Activated T-cell treated with anti-CD3 and anti-CD28 coated beads, Interleukin-2, amount 50 U/mL, for 1 hour (primary cell): ENCODE measurements at places on chromosomes 2 and 18.

GRCh38 chr2:170680172-170680941 is 34.8 kb upstream of the SP5 start:
- no peak for DNase-seq

DNA sequence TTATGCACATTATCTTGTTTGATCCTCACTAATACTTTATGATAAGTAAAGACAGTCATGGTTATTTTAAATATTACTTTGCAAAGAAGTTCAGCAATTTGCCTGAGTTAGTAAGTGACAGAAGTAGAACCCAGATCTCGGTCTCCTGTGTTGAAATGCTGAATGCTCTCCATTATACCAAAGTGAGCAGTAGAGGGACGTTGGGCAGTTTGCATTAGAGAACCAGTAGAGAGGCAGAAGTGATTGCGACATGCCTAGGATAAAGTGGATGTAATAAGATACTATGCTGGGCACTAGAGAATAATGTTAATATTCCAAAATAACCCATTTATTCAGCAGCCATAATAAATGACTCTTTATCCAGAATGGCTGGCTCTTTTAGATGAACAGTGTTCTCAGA is 201.0 kb downstream of the PMAIP1 start:
- no peak for DNase-seq

- DNase-seq, result no peak
These were observed 212.3 kb downstream of the BCL2 start for GRCh38 chr18:63107171-63107845.

DNA sequence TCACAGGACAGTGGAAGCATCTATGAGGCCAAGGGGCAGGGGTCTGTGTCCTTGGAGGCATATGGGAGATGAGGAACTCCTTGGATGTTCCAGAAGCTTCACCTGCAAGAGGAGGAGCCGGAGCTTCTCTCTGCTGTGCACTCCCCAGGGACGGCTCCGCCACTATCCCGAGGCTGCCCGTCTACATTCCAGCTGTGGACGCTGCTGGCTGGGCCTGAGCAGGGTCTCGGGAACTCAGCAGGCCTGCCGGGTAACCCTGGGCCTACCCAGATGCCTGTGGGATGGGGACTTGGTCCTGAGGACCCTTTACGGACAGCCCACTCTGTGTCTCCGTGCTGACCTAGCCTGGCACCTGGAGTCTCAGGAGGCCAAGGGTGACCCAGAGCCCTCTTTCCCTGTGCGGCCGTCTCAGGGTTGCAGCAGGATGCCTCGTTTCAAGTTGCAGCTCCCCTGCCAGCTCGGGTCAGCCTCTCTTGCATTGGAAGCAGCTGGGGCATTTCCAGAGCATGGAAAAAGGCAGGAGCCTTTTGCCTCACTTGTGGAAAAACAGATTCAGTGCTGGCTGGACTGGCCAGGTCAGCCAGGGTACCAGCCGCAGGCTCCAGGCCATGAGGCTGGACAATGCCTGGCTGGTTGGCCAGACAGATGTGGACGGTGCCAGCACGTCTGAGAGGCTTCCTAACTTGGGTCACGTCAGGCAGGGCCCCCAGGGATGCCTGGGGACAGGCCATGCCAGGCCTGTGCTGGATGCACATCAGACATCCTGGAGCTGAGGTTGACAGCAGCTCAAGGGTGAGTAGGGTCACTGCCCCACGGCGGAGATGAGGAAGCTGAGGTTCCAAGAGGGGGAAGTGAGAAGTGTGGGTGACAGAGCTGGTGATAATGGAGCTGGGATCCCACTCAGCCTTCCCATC is 41.5 kb downstream of the SCTR start:
- DNase-seq, result no peak

DNA sequence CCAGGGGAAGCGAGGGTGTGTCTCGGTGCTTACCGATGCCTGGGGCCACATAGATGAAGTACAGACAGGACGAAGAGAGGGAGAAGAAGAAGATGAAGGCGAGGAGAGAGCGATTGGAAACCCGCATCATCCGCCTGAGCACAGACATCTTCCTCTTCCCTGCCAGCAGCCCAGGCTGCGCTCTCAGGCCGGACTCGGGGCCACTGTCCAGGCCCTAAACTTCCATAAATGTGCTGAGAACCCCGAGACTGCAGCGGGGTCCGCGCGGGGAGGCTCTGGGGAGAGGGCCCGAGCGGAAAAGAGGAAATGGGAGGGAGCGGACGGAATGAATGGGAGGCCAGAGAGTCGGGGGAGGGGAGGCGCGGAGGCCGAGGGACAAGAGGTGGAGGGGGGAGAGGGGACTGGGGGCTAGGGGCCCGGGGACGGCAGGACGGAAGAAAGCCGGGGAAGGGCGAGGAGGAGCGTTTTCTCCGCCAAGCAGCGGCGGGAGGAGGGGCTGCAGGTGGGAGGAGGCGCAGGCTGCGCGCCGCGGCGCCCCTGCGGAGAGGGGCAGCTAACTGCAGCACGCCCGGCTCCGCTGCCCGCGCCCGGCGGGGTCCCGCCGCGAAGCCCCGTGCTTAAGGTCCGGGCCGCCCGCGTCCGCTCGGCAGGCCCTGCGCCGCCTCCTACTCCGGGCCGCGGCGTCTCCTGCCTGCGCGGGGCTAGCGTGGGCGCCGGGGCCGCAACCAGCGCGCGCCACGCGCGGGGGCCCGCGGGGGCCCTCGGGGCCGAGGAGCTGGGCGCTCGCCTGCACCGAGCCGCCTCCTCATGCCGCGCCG is at the start of gene B4GALT6:
Gene B4GALT6, minus strand, starts transcription at position 303 of the 818 bp plus-strand sequence. Its CDS starts 155 bp downstream, at position 148.
- peak; percentile 19 for DNase-seq

DNA sequence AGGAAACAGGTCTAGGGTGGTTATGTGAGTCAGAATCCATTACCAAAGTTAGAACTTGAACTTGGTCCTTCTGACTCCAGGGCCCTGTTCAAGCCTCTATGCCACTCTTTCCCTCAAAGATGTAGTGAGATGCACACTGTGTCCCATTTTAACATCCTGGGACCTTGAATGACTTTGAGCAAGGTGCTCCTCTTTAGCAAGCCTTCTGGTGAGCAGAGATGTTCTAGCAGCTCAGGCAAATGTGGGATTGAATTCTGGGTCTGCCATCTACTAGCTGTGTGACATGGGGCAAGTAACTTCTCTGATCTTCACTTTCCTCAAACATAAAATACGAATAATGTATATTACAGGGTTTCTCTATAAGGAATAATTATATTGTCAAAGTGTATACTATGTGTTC is 294.0 kb upstream of the CXCR4 start:
- DNase-seq, result no peak

GRCh38 chr2:160489111-160489510 is 4.5 kb downstream of the RBMS1 start:
- DNase-seq, result no peak

- no peak for DNase-seq
These were observed 48.0 kb upstream of the ITM2C start for GRCh38 chr2:230816735-230817134.

DNA sequence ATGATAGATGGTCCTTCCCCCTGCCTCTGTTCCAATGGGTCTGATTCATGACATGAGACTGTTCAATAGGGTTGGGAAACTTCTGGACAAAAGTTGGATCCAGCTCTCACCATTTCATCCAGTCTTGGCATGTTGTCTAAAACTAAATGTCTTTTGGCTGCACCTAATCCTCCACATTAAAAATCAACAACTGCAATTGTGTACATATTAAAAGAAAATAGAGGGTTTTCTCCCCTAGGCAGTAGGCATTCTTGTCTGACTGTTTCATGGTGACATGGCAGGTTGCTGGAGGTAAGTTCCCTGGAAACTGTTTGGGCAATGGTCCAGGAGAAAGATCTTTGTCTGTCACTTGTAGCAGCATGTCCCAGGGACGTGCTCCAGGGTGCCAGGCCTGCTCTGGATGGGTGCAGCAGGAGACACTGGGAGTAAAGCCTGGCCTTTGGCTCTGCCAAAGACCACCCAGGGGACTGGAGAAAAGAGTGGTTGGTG is 135.8 kb downstream of the TCF4 start:
- DNase-seq, result no peak

GRCh38 chr18:64330931-64331330 is 182.0 kb upstream of the LINC00305 start:
- DNase-seq, result no peak

- DNase-seq, result no peak
These were observed 94.2 kb downstream of the TPGS2 start for GRCh38 chr18:36734596-36734995.

GRCh38 chr2:45004562-45005191 is 4.6 kb downstream of the SIX2 start:
- no peak for DNase-seq

GRCh38 chr18:22691946-22692710 is 241.0 kb upstream of the RBBP8 start:
- no peak for DNase-seq

DNA sequence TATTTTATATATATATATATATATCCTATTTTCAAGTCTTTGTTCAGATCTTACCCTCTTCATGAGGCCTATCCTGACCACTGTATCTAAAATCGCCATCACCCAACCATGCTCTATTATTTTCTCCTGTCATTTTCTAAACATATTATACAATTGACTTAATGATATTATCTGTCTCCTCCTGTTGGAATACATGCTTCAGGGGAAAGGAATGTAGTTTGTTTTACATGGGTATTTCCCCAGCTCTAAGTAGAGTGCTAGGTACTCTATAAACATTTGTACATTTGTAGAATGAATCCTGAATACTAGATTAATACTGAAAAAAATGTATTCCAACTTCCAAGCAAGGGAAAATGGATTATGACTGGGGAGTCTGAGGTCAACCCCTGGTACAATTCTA is 26.2 kb downstream of the TTC21B start:
- DNase-seq, result no peak

DNA sequence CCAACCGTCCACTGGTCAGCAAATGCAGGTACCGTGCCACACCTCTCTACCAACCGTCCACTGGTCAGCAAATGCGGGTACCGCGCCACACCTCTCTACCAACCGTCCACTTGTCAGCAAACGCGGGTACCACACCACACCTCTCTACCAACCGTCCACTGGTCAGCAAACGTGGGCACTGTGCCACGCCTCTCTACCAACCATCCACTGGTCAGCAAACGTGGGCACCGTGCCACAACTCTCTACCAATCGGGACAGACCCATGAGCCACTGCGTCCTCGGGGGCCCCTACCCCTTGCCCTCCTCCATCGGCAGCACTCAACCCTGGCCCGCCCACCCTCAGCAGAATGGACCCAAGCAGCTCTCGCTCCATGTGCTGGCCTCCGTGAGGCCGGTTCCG is 226.4 kb upstream of the SALL3 start:
- DNase-seq, result no peak

- DNase-seq, result no peak
These were observed 43.6 kb downstream of the KIAA2012 start for GRCh38 chr2:202116691-202117090.

DNA sequence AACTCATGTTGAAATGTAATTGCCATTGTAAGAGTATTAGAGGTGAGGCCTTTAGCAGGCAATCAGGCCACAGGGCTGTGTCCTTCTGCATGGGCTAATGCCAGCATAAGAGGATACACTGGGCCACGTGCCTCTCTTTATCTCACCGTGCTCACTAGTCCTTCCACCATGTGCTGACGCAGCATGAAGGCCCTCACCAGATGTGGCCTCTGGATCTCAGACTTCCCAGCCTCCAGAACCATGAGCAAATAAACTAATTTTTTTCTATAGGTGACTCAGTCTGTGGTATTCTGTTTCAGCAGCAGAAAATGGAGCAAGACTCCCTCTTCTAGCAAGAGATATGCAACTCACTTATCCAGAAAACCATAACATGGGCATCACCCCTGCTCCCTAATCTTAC is 149.7 kb upstream of the ZNF236 start:
- no peak for DNase-seq

DNA sequence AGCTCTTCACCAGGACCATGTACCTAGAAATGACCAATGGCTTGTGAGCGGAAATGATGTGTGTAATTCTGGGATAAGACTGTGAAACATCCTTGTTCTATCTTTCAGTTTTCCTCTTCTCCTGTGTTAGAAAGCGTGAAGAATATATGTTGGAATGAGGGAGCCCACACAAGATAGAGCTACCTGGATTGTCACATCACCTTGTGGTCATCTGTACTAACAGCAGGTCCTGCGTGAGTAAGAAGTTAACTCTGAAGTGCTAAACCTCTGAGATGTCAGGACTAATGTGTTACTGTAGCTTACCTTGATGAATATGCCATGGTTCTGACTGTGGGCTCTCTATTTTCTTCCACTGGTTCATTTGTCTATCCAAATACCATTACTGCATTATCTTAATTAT is 75.6 kb downstream of the FASTKD2 start:
- no peak for DNase-seq

DNA sequence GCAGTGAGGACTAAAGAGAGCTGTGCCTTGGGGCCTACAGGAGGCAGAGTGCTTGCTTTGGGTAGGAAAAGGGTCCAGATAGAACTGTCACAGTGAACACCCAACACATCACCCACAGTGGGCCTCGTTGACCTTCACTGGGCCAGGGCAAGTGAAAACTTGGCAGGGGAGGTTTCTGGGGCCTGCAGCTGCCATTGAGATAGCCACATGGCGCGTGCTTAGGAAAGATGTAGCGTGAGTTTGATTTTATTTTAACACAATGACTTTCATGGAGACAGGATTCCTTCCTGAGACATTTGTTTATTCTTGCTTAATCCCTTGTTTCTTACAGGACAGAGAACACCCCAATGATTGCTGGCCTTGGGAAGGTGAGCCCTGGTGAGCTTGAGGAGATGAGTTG is 9.3 kb upstream of the ESPNL start:
- no peak for DNase-seq

DNA sequence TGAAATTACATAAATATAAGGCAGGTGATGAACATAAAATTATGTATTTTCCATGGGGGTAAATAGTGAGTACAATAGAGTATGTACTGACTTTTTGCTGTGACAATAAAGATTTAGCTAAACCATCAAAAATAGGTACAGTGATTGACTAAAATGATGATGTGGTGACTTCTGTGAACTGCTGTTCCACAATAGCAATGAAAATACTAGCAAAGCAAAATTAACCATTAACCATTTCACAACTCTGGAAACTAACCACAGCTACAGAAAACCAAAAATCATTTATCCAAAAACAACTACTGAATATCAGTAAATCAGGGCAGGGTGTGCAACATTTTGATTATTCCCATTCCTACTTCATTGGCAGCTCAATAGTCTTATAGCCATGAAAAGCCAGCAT is 161.4 kb upstream of the GYPC start:
- DNase-seq, result no peak

DNA sequence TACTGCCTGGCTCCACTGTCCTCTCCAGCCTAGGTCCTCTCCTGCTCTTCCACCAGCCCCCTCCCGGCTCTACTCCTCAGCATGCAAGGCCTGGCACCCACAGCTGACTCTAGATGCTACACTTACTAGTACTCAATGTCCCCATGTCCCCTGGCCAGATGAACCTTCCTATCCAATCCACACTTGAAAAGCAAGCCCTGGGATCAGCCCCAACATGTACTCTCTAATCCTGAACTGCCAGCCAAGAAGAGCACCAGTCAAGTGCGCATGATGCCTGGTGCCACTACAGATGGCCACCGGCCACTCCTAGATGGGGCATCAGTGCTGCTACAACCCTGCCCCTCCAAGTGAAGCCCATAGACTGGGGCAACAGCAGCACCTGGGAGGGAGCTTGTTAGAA is 168.2 kb downstream of the STK39 start:
- DNase-seq, result no peak

- no peak for DNase-seq
These were observed 657.4 kb upstream of the ID2 start for GRCh38 chr2:8024506-8024905.

- DNase-seq, result no peak
These were observed 123.3 kb upstream of the DLGAP1 start for GRCh38 chr18:4578449-4578848.

- peak; percentile 29 for DNase-seq
These were observed 1.3 kb downstream of the DUSP28 start for GRCh38 chr2:240561325-240561971.
